ENCODE measurements at places on chromosomes 12 and 14.
A peak's percentile ranks its signal among the peaks of the same experiment; 100 is the strongest.

DNA sequence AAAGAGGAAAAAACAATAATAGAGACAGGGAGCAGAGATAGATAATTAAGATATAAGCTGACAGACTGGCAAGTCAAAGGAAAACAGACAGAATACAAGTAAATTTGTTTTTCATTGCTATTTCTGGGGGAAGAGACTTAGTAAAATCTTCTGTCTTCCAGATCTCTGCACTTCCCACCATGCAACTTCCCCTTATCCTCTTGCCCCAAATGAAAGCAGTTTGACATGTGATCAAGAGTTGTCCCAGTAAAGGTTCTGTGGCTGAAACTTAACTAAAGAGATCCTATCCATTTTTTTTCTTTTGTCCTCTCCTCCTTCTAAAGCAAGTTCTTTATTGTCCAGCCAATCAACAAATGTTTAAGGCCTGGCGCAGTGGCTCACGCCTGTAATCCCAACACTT lies 1.5 kb upstream of the MLF2 start:
- DNase-seq: no peak

- DNase-seq: no peak
Measured at GRCh38 chr12:93682846-93683261, 5.7 kb downstream of the CRADD start.

DNA sequence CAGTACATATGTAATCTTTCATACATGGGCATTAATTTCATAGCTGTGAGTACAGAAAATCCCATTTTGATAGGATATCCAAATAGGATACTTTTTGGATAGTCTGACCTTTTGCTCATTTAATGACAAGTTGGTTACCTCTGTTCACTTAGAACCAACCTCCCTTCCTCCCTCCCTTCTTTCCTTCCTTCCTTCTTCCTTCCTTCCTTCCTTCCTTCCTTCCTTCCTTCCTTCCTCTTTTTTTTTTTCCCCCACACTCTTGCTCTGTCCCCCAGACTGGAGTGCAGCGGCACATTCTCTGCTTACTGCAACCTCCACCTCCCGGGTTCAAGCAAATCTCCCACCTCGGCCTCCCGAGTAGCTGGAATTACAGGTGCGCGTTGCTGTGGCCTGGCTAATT lies 162.9 kb downstream of the FUT8 start:
- no peak for DNase-seq

GRCh38 chr14:74886001-74886400 lies 4.3 kb downstream of the DLST start:
- DNase-seq: no peak

DNA sequence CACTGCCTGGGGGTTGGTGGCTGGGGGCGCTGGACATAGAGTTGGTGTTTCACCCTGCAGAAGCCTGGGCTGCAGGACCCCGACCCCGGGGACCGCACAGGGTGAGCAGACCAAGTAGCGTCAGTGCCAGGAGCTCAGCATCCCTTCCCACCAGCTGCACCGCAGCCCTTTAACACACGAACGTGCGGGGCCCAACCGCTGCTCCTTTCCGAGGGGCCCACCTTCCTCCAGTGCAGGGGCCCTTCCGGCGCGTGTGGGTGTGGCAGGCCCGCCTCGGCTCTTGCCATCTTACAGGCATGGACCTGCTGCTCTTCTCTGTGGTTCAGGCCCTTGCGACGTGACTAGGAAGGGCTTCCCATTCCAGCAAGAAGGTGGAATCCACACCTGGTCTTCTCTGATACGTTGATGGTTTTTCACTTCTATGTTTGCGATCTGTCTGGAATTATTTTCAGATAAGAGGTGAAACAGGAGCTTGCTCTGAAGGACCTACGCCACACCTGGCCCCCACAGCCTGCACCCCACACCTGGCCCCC lies 47.8 kb downstream of the LRCOL1 start:
- no peak for DNase-seq

GRCh38 chr14:51546603-51547258 lies 105.0 kb upstream of the FRMD6 start:
- no peak for DNase-seq

DNA sequence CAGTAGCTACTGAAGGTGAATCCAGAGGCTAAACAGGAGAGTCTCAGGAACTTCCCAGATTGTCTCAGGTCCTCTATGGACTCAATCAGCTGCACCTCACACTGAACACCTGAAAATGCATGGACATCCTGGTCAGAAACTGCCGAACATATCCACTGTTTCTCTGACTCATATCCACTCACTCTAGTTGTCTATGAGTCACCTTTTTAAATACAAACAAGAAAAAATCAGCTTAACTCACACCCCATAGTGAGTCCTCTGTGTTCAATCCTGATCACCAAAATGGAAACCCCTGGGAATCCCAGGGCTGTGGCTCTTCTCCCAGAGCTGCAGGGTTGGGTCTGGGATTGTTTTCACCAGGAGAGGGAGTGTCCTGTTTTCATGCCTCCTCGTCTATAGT lies 556.7 kb downstream of the TMEM121 start:
- no peak for DNase-seq

- no peak for DNase-seq
Measured at GRCh38 chr12:11891754-11892386, 178.9 kb upstream of the BCL2L14 start.

GRCh38 chr12:57610554-57611107 lies 604 bp upstream of the ARHGEF25 start:
- DNase-seq: no peak

DNA sequence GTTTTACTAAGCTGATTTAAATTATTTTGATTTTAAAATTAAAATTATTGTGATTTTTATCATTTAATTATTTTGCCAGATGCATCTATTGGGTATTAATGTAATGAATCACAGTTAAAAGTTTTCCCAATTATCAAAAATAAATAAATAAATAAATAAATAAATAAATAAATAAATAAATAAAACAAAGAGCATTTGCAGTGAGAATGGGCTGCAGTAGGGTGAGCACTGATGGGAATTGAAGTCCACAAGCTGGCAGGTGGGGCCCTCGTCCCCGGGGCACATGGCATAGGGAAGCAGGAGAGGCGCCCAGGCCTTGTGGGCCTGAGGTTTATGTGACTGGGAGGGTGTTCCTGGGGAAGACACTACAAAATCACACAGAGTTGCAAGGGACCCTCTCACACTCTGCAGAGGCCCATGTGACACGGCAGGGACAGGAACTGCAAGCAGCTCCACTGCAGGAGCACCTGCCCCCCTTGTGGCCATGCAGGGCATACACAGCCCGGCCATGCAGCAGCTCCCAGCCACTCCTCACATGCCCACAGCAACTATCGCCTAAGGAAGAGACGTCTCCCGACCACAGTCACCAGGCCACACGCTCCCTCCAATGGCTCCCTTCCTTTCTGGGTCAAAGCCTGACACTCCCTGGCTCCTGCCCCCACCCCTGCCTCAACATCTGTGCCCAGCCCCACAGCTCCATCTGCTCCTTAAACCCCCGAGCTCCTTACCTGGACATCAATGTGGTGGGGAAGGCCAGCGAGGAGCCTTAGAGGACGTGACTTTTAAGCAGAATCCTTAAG lies 256.3 kb upstream of the SFSWAP start:
- peak; percentile 48 for DNase-seq

- DNase-seq: peak; percentile 41
Measured at GRCh38 chr14:105315941-105316576, 1.5 kb downstream of the PACS2 start.

- DNase-seq: no peak
Measured at GRCh38 chr14:32596390-32596789, 267.3 kb downstream of the AKAP6 start.

DNA sequence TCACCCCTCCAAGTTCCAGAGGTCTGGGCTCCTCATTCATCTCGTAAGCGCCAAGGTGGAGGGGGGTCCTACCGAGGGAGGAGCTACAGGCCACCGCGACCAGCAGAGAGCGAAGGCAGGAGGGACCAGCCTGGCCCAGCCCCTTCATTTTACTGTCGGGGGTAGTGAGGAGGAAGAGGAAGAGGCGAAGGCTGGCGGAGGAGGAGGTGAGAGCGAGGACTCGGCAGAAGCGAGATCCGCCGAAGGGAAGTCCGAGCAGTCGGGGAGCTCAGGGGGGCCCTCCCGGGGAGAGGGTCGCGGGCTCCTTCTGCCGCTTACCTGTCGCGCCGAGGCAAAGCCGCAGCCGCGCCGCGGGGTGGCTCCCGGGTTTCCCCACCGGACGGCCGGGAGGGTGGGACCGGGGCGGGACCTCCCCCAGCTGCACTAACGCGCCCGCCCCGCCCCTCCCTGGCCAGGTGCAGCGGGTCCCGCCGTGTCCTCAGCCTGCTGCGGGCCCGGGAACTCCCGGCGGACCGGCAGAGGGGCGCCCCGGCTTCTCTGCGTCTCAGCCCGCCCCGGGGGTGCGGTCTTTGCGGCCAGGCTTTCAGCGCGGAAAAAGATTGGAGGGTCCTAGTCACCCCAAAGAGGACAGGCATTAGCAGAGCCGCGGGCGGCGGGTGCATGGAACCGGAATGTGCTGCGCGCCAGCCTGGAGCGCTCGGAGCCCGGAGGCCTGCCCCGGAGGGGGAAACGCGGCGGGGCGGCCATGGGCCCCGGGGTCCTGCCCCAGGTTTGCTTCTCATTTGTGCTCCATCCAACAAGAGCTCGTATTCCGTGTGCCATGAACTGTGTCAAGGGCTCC lies at the start of gene GALNT6:
TSS of gene GALNT6 (minus strand) at position 124 of the 841 bp plus-strand sequence. CDS start 11,625 bp downstream, outside the sequence.
- DNase-seq: peak; percentile 69

- DNase-seq: peak; percentile 10
Measured at GRCh38 chr12:118680356-118680963, 300.9 kb upstream of the SRRM4 start.

GRCh38 chr14:104726600-104727451 lies 2.8 kb downstream of the ADSS1 start:
- no peak for DNase-seq

GRCh38 chr12:57242691-57243454 lies 8.1 kb downstream of the STAC3 start:
- DNase-seq: peak; percentile 91

DNA sequence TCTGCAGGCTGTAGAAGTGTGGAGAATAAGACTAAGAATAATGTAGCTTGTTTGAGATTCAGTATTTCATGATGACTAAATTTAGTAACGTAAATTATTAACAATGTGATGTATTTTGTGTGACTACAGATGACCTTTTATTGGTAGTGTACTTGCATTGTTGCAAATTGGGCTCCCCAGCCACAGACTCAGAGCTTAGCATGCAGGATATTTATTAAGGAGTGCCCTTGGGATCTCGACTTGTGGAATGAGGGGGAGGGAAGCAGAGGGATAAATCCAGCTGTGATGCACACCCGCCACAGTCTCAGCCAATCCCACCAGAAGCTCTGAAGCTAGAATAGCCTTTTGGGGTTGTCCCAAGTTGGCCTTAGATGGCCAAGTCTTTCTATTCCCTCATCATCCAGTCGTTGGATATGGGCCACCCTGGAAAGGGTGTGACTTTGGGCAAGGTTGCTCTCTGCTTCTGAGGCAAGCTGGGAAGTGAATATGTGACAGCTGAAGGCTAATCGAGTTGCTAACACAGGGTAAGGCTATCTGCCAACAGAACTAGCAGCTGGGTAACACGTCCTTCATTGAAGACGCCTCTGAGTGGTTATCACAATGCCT lies 42.1 kb upstream of the USP44 start:
- no peak for DNase-seq

GRCh38 chr14:101899263-101899662 lies 65.1 kb upstream of the DYNC1H1 start:
- DNase-seq: no peak

- no peak for DNase-seq
Measured at GRCh38 chr14:85991156-85991555, 461.2 kb downstream of the FLRT2 start.

DNA sequence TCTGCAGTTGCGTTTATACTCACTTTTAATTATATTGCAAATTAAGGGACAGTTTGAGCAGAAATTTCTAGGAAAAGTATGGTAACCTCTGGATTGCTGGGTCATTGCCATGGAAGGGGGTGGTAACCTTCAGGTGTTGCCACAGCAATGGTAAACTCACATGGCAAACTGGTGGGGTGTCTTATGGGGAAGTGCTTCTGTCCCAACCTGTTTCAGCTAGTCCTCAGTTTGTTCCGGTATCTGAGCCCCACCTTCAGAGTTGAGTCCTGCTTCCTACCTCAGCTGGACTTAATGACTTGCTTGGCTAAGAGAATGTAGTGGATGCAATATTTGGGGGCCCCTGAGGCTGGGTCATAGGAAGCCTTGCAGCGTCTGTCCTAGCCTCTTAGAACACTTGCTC lies 7.3 kb upstream of the CLMN start:
- no peak for DNase-seq

Measured in SW480 (cell line).